Stimulated activated CD4-positive, alpha-beta T cell treated with anti-CD3 and anti-CD28 coated beads, Interleukin-1b, Interleukin-23, amount 100 ng/mL, for 1 hour (primary cell): ENCODE measurements at places on chromosomes 2 and 18.

DNA sequence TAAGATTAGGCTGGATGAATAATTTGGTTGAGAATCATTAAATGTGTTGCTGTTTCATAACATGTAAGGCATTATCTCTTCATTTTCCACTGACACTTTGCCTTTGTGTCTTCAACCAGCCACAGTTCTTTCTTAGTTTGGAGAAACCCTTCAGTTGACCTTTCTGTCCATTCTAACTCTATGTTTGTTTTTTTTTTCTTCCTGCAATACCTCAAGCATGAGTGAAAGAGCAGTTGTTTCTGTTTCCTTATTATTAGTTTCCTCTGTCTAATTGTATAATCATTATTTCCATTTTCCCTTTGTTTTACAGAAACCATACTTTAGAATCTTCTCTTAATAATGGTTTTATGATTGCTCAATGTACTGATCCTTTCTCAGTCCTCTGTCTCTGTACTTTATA, 25.6 kb downstream of the HADHB start:
- DNase-seq, result no peak

DNA sequence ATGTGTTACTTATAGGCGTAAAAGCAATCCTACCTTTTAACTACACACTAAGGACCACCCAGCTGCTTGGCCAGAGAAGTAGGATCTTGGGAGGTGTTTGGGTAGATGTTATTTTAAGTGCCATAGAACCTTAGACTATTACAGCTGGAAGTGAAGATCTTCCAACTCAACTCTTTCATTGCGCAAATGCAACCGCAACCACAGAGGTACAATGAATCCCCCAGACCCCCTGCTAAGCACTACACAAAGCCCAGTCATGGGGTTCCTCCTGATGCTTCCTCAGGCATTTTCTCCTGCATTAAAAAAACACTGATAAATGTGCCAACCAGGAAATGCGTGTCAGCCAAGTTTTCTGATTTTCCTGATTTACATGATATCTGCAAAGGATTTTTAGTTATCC, 246.0 kb downstream of the LRRTM1 start:
- no peak for DNase-seq

GRCh38 chr2:106758901-106759497, 127.0 kb downstream of the ST6GAL2 start:
- DNase-seq, result no peak

DNA sequence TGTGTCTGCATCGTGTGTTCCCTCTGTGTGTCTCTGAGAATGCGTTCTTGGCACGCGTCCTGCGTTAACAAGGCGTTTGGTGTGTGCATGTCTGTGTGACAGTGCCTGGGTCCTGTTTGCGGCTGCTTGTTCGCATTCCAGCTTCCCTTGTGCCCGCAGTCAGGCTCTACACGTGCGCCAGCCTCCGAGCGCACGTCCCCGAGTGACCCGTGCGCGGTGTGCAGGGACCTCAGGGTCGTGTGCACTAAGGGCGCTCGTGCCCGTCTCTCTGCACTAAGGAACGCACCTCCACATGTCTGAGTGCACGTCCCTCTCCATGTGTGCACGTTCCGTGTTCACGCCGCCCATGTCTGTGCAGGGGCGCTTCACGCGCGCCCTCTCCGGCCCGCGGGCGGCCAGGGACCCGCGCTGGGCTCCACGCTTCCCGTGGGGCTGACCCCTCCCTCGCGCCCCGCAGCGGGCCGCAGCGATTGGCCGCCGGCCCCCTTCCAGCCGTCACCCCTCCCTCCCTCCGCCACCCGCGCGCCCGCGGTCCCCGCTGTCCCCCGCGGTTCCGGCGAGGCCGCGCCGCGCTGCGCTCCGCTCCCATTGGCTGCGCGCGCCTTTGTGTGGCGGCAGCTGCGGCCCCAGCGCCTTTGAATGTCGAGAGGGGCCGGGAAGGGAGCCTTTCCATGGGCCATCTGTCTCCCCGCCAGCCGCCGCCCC, 229.4 kb downstream of the HAUS1 start:
- no peak for DNase-seq

- DNase-seq, result no peak
Observed at GRCh38 chr2:28588292-28588670, 92.4 kb downstream of the PLB1 start.

DNA sequence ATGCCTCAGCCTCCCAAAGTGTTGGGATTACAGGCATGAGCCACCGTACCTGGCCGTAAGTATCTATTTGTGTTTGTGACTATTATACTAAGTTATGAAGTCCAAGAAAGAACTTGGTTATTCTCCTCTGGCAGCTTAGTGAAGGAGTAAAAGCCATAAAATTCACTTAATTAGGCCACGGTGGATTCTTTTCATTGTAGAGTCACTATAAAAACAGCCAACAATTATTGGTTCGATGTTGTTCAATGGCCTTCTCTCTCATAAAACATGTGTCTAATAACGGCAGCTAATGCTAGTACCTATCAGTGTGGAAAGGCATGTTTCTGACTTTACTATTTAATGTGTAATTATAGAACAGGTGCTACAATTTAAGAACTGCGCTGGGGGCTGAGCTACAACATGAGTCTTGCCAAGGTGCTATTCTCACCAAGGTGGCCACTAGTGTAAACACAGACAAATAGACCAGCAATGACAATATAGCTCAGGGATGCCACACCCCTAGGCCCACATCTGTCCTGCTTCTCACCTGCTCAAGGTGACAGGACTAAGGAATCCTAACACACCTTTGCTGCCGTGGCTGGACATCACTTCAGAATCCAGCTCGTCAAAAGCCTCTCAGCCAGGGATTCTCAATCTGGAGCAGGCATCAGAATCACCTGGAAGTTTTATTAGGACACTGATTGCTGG, 17.2 kb downstream of the ATP8B1 start:
- no peak for DNase-seq

- DNase-seq, result no peak
Observed at GRCh38 chr2:172402198-172402597, 25.2 kb upstream of the ITGA6 start.

DNA sequence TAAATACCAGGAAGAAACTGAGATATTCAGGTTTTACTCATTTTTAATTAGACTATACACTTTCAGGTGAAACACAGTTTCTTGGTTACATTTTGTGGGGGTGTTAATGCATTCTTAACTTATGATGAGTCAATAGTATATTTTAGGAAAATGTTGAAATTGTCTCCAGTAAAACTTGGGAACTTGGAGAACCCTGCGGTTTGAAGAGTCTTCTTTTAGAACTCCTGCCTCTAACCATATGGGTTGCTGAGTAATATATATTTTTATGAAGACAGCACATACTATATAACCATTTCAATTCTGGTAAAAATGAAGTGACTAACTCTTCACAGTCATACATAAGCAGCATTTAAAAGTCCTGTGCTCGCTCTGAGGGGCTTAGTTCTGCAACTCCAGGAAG, 308.2 kb upstream of the LRATD1 start:
- DNase-seq, result no peak

GRCh38 chr2:165436559-165436958, 32.9 kb upstream of the CSRNP3 start:
- no peak for DNase-seq

- no peak for DNase-seq
Observed at GRCh38 chr2:145012806-145013205, 492.9 kb upstream of the ZEB2 start.

DNA sequence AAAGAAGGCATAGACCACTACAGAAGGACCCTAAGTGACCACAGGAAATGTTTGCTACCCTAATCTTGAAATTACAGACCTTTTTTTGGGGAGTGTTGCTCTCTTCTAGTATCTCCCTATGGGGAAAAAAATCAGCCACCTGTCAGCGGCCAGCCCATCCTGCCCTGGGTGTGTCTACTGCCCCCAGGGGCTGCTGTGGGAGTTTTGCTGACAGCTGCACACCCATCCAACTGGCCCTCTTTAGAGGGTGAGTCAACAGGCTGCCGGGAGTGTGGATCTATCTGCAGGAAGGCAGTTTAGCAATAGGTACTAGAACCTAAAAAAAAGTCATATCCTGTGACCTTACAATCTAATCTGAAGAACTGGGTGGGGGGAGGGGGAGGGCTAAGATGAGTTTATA, 796 bp upstream of the DYSF start:
- no peak for DNase-seq

DNA sequence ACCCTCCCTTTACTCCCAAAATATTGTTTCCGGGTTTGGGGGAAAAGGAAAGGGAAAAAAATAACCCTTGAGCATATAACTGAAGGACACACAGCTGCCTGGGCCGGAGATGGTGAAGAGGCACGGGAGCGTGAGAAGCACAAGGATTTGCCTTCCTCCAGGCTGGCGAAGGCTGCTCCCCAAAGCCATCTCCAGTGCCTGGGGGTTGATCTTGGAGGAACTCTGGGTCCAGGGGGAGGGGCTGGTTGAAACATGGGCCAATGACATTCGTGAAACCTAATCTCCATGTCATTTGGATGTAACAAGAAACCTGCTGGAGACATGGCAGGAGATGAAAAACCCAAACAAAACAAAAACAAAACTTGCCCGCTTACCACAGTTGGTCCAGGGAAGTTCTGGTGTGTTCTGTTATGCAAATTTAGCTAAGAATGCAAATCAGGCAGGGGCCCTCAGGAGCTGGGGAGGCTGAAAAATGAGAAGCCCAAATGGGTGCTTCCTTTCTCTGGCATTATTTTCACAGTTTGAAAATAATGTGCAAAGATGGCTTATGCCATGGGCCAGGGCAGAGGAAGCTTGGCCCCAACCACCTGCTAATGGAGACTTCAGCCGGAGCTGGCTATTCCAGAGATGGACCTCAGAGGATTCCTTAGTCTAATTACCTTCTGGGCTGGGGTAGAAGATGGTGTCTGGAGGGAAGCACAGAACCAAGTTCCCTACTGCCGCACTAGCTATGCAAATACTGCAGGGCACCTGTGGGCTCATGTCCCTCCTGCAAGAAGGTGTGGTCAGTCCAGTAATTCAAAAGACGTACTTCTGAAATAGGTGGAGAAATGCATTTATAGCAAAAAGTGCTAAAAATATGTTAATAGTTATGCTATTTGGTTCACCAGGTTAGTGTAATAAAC, 180.9 kb downstream of the BCL2 start:
- DNase-seq, result no peak

GRCh38 chr2:117351396-117351795, 463.1 kb upstream of the DDX18 start:
- no peak for DNase-seq

GRCh38 chr2:29207352-29208148, 92.3 kb downstream of the CLIP4 start:
- DNase-seq, result no peak

DNA sequence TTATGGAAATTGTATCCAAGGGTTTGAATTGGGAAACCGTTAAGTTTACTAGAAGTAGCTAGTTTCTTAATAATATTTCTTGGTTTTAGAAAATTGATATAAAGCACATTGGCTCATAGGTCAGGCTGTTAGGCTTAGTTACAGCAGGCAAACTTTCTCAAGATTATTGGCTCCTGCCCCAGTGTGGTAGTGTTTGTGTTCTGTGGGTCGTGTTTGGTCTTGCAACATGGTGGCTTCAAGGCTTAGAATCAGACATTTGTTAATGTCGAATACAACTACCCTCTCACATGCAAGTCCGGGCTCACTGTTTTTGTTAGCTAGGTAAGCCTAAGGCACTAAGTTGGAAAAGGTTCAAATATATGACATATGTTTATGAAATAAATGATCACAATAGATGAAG, 19.6 kb downstream of the CERS6 start:
- DNase-seq, result no peak

- DNase-seq, result no peak
Observed at GRCh38 chr18:32769586-32770053, 3.2 kb downstream of the KLHL14 start.

- DNase-seq, result no peak
Observed at GRCh38 chr2:95730813-95731212, 139.0 kb downstream of the TRIM43 start.

GRCh38 chr2:73942664-73943063, 16.0 kb downstream of the DGUOK start:
- no peak for DNase-seq

- no peak for DNase-seq
Observed at GRCh38 chr2:25690058-25690457, 16.7 kb upstream of the DTNB start.

DNA sequence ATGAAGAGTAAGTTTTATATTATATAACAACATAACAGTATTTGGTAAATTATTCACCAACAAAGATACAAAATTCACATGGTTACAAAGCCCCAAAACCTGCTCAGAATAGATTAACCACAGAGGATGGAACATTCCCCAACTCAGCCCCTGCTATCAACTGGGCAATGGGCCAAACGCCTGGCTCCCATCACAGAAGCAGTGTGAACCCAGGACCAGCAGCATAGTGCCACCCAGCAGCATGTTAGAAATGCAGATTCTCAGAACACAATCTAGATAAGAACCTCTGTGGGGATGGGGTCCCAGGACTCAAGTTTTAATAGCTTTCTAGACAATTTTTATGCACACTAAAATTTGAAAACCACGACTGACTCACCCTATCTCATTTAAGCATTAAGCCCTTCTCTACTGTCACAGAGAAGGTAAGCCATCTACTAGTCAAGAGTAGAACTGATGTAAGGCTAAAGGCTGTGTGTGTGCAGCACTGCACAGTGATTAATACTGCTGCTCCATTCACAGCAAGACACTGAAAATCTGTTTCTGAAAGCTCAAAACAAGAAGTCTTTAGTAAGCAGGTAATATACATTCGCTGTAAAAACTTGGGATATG, 15.2 kb downstream of the AFG3L2 start:
- no peak for DNase-seq

DNA sequence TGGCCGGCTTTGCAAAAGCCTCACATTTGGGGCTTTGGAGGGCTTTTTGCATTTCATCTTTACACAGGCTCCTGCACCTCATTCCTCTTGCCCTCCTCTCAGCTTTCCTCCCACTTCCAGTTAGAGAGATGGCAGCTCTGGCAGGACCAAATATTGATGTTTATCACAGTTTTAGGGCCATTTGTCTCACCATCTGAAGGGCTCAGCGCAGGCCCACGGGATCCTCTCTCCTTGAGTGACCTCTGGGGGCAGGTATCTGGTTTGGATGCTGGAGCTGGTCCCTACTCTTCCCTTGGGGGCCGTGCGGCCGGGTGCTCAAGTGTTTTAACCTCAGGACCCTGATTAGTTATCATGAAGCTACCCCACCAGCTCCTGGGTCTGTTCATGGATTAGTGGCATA, 19.9 kb downstream of the ATOH8 start:
- no peak for DNase-seq

DNA sequence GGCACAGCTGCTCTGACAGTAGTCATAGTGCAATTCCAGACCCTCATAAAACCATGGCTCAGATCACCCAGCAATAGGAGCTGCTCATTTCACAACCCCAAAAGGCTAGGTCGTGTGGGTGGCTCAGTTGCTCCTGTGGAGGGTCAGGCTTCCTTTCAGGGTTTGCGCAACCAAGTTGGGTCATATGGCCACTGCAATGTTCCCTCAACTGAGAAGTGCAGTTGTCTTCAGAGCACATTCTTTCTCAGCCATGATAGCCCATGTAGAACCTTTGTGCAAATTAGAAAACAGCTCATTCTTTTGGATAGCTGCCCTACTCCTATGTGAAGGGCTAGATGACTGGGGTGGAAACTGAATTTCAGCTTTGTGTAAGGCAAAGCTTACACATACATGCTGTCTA, 3.2 kb downstream of the SERPINB13 start:
- no peak for DNase-seq

DNA sequence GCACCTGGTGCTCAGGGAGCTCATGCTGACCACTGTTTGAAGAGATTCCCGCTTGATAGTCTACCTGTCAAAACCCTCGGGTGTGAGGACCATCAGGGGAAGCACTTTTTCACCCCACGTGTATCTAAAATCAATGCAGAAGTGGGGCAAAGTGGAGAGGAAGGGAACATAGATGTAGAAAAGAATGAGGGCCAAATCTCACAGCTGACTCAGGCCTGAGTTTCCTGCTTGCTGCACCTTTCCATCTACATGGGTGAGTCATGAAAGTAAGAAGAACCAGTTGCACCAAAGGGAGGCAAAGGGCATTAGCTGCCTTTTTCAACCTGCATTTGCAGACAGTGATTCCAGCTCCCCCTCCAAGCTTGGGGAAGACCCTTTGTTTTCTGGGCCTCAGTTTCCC, 100.2 kb upstream of the MYCN start:
- no peak for DNase-seq
